ENCODE measurements at places on chromosomes 5 and 9. TPM values are rescaled to one million over a fixed set of nuclear protein-coding genes. Genes with fewer than 3 reads are reported as not detected.

- DNase-seq: no peak
Measured at GRCh38 chr5:6674421-6674820, 38.8 kb upstream of the TENT4A start.

GRCh38 chr9:2180154-2180553 lies 165.0 kb downstream of the SMARCA2 start:
- no peak for DNase-seq

- DNase-seq: peak; percentile 38
Measured at GRCh38 chr9:94014066-94014654, 59.0 kb upstream of the BARX1 start.

Gene AK1
- total RNA-seq: 22.6 TPM

- DNase-seq: no peak
Measured at GRCh38 chr5:28512648-28513047, 1474.3 kb upstream of the CDH9 start.

DNA sequence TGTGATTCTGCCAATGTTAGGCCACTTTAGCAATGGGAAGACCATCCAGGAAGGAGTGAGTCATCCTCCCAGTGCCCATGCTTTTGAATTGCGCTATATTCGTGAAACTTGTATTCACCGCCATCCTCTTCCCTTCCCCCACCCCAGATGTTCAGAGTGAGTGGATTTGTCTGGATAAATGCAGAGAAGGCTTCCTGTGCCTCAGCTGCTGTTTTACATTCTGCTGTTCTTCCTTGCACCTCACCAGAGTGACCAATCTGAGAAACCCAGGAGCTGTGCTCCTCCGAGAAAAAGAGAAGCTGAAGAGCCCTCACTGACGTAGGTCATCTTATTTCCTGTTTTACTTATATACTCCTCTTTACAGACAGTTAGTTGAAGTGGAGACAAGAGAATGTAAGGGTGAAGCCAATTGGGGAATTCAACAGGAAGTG lies 24.6 kb upstream of the SVEP1 start:
- DNase-seq: no peak

Gene SAXO1
- not detected for total RNA-seq

Gene LTC4S
- 4.0 TPM for total RNA-seq

- no peak for DNase-seq
Measured at GRCh38 chr5:51678330-51678729, 295.1 kb downstream of the ISL1 start.

DNA sequence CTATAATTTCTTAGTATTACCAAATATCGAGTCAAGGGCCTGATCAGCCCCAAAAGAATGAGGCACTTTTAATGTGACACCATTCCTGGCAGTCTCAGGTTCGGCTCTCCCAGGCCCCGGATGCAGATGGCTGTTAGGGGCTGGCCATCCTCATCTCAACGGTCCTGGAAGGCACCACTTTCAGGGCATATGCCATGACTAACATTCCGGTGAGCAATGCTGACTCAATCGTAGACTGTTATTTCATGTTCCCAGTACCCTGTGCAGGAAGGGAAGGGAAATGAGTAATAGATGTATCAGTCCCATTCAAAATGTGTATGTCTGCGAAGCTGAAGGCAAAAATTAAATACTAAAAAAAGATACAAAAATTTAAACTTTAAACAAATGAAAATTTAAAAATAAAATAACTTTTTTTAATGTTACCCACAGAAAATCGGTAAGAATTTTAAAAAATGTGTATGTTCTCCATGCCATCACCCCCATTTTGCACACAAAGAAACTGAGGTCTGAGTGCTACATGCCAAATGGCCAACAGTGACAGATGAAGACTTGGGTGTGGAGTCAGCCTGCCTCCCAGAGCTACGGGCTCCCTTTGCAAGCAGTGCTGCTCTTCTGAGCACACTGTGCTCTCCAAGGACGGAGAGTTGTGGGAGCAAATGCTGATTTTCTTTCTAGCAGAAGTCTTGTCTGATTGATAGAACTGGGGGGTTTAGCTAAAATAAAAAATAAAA lies 79.0 kb downstream of the GLDC start:
- DNase-seq: no peak

GRCh38 chr9:106481013-106481609 lies 381.9 kb upstream of the ZNF462 start:
- DNase-seq: no peak

GRCh38 chr5:149616727-149617285 lies 35.5 kb downstream of the ARHGEF37 start:
- no peak for DNase-seq

DNA sequence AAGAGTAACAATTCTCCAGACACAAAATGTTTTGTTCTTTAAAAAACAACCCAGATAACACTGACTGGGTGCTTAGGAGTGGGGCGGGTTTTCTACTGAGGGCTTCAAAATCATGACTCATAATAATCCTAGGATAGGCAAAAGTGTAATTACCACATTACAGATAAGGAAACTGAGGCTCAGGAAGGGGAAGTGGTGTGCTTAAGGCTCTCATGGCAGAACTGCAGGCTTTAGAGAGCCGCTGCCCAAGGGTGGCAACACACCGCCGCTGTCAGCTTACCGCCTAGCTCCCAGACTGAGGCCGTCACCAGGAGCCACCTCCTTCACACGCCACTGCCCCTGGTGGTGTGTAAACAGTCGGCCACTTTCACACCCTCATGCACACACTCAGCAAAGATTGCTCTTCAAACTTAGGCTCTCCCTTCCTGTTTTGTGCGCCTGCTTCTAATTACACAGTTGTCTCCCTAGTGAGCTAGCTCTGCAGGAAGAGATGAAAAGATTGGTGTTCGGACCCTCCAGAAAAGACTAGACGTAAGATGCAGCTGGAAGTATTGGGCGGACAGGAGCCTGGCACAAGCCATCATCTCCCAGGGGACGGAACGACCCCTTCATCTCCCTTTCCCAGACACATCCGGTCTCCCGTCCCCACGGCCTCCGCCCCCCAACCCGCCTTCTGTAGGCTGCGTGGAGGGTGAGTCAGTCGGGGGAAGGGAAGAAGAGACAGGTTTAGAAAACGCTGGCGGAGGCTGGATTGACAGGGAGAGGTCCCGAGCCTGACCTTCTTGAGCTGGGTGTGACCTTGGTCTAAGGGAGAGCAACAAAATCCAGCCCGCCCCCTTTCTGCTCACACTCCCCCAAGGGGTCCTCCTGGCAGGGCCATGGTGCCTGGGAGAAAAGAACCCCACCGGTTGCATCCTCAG lies 162.7 kb downstream of the SYK start:
- peak; percentile 31 for DNase-seq

GRCh38 chr5:107633171-107633901 lies 37.4 kb downstream of the EFNA5 start:
- no peak for DNase-seq

- DNase-seq: no peak
Measured at GRCh38 chr5:110255194-110255593, 471.3 kb downstream of the TMEM232 start.

DNA sequence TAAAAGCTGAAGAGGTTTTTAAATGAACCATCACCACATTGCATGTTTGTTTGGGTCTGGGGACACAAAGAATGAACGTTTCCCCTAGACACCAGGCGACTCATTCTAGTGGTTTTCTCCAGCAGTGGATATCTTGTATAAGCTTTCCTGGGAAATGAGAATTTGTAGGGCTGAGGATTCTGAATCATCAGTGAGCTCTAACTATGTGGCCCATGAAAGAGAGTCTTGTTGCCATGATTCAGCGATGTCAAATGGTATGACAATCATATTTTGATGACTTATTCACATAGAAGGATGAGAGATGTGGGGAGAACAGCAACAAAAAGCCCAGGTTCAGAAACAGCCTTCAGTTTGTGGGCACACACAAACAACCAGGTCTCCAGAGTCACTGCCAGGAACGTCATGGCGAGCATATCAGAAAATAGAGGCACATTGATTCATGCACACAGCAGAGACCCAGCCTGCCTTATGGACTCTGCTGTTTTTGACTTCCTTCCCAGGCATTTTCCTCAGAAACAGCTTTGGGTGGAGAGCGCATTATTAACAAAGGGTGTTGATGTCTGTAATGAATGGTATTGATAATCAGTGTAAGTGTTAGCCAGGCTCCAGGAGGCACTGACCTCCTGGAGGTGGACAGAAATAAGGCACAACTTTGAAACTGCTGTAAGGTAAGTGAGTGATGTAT lies 13.3 kb downstream of the ZNF474 start:
- no peak for DNase-seq

DNA sequence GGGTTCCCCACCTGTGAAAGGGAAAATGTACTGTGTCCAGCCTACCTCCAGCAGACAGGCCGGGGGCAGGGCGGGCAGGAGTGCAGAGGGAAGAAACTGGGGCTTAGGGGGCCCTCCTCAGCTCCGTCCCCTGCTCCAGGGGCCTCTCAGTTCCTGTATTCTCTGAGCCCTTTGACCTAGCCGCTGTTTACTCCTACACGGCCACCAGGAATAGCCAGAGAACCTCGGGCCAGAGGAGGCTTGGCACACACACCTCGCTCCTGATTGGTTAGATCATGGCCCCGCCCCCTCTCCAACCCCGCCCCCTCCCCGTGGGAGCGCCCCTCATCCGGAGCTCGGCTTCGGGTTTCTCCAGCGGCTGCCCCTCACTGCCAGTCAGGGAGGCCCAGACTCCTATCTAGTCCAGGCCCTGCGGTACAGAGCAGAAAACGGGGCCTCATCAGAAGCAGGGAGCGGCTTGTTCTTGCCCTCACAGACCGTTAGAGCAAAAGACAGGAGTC lies 2.2 kb downstream of the ST6GALNAC6 start:
- DNase-seq: peak; percentile 72

DNA sequence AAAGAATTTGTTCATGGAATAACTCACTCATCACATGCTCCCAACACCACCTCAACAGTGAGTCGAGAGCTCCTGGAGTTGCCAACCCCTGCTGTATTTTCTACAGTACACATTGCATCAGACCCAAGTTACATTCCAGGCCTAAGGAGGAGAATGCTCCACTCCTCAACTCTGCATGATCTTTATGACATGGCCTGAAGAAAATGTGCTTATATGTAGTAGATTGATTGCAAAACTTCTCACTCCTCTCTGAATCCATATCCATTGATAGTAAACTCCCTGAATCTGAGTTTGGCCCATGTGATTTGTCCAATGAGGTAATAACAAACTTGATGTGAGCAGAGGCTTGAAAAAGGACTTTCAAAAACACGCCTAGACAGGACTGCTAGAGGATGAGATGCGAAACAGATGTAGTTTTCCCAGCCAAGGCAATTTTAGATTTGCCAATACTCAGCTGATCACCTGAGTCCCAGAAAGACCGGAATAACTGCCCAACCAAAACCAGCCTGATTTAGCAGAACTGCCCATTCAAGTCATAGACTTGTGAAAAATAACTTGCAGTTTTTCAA lies 29.0 kb upstream of the PAPPA start:
- no peak for DNase-seq

DNA sequence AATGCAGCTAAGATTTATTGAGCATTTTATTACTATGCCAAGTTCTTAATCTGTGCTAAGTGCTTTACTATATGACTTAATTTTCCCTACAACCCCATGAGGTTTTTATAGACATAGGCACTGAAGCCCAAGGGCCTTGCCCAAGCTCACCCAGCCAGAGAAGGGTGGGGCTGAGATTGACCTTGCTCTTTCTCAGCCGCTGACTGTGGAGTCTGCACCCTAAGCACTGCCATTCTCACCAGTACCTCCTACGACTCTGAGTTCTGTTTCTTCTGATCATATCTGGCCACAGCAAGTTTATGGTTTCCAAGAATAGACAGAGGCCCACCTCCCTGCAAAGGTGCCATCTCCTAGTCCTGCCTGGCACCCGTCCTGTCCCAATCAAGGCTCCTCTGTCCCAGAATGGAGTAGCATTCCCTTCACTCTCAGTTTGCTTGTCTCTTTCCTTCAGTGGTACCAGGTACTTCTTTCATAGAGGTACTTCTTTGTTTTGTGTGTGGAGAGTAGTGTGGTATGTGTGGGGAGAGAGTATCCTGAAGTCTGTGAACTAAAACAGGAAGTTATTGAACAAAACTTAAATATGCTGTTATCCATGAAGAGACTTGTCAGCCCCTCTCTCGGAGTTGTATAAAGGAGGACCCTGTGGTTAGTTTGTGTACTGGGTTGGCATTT lies 42.6 kb downstream of the CSF1R start:
- no peak for DNase-seq

DNA sequence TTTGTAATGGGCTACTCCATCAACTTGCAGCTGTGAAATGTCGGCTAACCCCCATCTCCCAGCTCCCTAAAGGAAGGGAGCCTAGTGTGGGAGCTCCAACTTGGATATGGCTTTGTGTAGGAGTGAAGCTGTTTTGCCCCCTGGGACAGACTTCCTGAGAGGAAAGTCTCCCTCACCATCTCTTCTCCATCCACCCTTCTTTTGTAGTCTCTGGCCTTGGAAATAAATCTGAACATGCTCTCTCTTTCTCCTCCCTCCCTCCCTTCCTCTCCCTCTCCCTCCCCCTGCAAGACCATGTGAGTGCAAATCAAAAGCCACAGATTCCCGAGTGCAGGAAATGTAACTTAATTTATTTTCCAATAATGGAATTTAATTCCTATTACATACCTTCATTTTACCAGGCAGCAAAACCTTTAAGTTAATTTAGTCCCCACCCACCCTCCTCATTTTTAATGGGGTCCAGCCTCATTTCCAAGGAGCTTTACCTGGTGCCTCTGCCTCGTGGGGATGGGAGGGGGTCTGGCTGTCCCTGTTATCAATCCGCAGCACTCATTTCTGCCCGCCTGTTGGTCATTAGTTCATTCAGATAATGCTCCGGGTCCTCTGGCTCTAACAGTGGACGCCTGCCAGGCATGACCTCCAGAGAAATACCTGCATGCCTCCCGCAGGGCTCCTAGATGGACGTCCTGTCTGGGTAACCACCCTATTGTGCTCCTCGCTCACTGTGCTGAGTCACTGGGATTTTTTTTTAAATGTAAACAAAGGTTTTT lies 122.9 kb upstream of the TAF11L2 start:
- DNase-seq: no peak

DNA sequence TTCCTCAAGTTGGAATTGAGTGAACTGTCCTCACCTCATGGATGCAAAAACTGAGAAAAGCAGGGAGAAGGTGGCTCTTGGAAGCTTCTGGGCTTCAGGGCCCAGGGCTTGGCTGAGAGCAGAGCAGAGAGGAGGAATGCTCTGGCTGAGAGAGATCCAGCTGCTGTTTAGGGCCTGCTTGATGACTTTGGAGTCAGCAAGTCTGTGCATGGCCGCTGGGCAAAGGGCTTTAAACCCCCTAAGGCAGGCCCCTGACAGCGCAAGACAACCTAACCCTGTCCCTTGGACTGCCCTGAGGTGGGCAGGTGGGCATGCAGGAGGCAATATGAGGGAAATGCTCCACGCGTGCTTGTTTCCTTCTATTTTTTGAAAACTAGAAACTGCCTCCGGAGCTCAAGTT lies 8.6 kb downstream of the STC2 start:
- DNase-seq: no peak

Gene EFNA5
- total RNA-seq: 3.6 TPM

Gene NXNL2
- total RNA-seq: not detected

DNA sequence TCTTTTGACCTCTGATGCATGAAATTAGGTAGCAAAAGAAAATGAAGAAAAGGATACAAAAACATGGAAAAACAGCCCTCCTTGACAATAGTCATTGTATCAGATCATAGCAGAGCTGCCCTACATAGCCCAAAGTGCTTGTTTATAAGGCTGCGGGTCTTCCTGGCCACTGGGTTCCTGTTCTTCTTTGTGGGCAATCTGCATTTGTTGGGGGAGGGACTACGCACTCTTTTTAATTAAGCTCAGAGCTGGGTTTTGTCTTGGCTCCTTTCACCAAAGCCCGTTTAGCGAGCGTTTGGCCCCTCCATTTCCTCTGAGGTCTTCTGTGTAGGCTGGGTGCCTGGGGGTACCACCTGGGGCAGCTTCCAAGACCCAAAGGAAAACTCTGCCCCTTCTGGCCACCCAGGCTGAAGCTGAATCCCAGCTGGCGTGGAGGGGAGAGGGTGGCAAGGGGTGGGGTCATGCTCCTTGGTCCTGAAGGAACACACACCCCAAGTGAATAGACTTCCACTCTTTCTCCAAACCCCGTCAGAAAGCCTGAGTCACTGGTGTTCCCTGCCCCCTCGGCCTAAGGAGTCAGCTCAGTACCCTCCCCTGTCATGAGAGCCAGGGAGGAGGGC lies 6.5 kb upstream of the PAX5 start:
- DNase-seq: peak; percentile 51

All from OCI-LY7 (cell line).